ENCODE measurements at places on chromosomes 4 and X.

- no peak for DNase-seq
These were observed 155.6 kb downstream of the LRBA start for GRCh38 chr4:150859453-150859852.

DNA sequence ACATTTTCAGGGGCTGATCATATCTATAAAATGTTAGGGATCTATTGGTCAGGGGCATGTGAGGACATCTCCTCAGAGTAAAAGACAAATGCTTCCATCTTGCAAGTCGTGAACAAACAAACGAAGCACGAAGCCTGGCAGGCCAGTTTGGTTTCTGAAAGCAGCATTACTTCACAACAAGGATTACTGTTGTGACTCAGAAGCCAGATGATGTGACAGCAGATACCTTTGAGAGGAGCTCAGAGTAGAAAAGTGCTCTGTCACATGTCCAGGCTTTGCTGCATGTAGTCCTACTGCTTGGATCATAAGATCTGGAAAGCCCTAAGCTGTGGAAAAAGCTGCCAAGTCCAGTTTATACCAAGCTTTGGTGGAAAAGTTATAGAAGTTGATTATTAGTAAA, 1827.2 kb downstream of the ARAP2 start:
- no peak for DNase-seq

DNA sequence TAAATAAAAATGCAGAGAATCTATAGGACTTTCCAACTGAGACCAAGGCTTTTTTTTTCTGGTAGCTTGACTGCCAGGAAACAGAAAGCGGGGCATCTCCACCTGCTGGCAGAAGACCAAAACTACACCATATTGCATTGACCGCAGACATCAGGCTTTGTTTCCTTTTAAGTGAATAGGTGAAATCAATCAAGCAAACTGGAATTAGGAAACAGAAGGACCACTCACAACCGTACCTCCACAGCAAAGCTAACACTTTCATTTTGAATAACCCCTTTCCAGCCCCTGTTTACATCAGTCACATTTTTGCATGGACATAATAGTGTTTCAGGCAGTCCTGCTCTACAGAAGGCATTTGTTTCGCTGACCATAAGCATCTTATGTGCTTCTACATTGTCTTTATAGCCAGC, 218.2 kb downstream of the IDS start:
- peak; percentile 19 for DNase-seq

- DNase-seq, result no peak
These were observed 593.2 kb downstream of the ZNF674 start for GRCh38 chrX:45952030-45952429.

GRCh38 chr4:177558995-177559394, 116.8 kb upstream of the AGA start:
- DNase-seq, result no peak

DNA sequence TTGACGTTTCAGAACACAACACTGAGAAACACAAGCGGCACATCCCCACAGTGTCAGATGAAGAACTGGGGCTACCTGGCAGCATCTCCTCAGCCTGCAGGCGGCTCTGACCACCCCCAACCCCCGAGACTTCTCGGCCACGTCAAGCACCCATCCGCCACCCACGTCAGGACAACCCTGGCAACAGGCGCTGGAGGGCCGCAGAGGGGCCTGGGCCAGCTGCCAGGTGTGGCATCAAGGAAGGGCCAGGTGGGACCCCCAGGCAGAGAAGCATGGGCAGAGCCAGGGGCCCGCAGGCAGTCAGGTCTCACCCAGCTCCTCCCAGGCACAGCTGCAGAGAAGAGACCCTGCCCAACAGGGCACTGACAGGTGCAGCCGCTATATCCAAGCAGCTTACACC, 22.3 kb downstream of the GAK start:
- no peak for DNase-seq

Data from globus pallidus (tissue), 1 donor.